ENCODE measurements at places on chromosomes 2 and 18. TPM values are rescaled to one million over a fixed set of nuclear protein-coding genes. Genes with fewer than 3 reads are reported as not detected.

- no peak for DNase-seq
These were observed 39.4 kb downstream of the SLC8A1 start for GRCh38 chr2:40412456-40412855.

DNA sequence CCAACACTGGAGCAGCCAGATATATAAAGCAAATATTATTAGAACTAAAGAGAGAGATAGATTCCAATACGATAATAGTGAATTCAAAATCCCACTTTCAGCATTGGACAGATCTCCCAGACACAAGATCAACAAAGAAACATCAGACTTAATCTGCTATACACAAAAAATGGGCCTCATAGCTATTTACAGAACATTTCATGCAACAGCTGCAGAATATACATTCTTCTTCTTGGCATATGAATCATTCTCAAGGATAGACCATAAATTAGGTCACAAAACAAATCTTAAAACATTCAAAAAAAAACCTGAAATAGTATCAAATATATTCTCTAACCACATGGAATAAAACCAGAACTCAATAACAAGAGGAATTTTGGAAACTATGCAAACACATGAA is 23.8 kb upstream of the BAZ2B start:
- DNase-seq = no peak

DNA sequence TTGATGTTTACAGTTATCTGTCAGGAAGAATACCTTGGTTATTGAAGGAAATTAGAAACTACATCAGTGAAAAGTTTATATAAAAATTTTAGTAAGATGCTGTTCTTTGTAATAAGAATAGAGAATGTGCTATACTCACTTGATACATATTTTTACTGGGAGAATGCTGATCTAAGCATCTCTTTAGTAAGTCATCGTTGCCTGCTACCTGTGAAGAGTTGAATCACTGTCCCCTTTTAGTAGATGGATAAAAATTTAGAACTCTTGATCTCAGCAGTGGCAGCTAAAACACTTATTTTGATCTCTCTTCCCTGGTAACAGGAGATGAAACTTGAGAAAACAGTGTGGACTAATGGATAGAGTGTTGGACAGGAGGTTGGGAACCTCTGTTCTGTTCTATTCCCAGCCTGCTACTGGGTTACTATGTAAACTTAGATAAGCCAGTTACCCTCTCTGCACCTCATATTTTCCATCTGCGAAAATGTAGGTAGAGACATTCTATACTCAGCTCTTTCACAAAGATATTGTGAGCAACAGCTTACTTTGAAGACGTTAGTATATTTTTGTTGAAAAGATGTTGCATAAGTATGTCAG is 100.3 kb downstream of the FEZ2 start:
- no peak for DNase-seq

- DNase-seq = no peak
These were observed 634.0 kb upstream of the FSHR start for GRCh38 chr2:49788300-49788699.

DNA sequence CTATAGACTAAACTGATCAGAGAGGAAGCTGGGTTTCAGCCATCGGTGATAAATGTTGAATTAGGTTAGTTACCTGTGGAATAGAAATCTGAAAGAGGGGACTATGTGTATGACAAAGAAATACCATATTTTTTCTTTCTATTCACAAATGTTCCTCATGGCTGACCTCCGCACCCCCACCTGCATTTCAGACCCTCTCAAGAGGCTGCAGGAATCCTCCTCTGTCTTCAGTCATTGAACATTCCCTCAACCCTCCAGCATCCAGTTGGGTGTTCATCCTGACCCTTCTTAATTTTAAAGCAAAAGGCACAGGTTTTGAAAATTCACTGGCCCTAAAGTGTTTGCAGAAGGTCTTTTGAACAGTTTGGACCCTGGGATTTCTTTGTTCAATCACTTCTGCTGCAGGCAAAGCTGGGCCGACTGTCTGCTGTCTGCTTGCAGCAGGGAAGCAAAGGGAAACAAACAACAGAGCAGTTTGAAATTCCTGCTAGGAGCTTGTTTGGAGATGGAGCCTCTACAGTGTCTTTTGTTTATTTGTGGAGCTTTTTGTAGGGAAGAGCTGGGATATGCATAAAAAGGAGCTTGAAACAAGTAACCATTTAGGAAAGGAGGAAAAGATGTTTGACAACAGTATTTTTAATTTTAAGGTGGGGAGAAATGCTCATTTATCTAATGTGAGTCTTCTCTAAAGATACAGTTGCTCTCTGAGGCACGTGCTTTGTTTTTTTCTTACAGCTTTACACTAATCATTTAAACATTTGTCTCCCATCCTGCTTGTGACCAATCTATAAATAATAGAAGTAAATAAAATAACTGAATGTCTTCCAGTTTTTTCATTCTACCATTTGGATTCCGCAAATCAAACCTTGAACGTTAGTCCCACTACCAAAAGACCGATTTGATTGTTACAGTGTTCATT is 213.3 kb upstream of the MMADHC start:
- DNase-seq = no peak

DNA sequence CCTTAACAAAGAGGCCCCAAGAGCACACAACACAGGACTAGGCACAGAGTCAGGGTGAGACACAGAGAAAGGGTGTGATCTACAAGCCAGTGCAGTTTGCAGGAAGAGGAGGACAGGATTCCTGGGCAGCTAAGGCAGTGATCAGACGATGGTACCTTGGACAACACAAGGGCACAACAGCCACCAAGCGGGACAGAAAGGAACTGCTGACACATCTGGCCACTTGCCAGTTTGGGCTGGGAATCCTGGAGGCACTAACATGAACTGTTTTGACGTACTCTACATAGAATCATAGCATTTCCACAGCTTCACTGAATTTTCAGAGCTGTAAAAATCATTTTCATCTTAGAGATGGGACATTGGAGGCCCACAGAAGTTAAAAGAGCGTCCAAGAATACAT is 221.5 kb upstream of the SLC35G4 start:
- no peak for DNase-seq

DNA sequence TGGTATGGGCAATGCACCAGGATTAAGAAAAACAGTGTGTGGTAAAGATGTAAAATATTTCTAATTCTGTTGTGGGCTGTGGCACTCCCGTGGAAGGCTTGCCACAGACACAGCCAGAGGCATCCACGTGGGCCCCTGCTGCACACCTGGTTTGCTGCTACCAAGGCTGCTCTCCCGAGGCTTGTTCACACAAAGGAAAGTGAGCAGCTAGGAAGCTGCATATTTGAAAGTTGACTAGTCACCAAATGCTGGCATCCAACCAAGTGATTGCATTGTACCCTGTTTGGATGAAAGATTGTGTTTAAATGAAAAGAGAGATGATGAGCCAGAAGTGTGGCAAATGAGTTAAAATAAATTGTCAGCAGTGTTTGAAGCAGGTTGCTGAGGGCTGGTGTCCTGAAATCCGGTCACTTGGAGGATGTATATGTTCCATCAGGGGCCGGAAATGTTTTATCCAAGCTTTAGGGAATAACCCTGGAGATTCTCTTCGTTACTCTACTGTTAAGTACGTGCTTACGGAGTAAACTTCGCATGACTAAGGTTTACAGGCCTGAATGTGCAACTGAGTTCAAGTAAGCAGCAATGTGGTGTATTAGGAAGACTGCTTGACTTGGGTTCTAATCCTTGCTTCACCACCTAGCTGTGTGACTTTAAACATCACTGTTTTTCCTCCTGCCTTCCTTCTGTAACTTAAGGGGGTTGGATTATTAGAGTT is 86.1 kb downstream of the MSH2 start:
- DNase-seq = no peak

ABCG8 gene
- not detected for total RNA-seq

VIT gene
- not detected for total RNA-seq

THSD7B gene
- 0.19 TPM for total RNA-seq

CAPN13 gene
- not detected for total RNA-seq
